CD14-positive monocyte (primary cell): ENCODE measurements at places on chromosomes 2 and 18.
A peak's percentile ranks its signal among the peaks of the same experiment; 100 is the strongest.

DNA sequence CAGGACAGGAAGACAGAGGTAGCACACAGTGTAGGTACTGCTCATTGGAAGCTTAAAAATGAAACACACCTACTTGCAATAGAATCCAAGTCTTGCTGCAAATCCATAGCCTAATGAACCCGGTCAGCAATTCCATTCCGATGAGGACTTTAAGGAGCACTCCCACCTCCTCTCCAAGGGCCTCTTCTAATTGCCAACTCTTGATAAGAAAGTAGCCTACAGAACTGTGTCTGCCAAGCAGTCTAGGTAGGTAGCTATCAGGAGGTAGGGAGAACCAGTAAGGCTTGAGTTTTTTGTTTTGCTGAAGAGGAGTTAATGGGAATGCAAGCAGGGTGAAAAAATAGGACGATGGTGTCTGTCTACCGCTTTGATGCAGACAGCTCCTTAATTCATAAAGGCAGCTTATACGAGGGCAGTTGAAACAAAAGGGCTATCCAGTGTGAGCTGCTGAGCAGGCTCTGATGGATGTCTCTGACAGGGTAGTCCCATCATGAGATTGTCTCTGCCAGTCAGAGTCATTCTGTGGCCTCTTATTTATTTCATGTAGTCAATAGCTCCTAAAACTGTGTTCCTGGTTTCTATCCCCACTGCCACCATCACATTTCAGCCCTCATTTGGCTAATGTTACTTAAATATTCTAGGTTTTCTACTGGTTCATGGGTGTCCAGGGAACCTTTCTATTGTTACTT is 155.6 kb upstream of the DNMT3A start:
- DNase-seq: no peak

DNA sequence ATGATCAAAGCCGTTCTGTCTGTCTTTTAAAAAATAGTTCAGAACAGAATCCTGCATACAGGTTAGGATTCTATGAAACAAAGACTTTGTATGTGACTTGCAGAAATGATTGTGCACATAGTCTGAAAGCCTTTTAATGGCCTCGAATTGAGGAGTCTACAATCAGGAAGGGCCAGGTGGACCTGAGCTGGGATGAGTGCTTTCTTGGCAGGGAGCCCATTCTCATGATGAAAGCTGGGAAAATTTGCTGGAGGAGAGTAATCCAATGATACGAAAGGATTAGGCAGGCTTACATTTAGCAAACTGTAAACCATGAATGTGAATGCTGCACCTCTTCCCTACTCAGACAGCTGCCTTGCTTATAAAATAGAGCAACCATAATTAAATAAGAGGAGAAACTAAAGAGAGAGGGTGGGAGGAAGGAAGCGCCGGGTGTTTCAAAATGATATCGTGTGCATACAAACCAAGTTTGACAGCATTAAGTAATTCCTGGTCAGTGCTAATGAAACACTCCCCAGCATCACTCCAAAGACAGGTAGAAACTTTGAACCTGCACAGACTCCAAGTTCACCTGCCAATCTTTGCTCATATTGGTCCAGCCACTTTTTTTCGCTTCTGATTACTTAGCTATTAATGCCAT is 23.7 kb upstream of the CXCR4 start:
- no peak for DNase-seq

DNA sequence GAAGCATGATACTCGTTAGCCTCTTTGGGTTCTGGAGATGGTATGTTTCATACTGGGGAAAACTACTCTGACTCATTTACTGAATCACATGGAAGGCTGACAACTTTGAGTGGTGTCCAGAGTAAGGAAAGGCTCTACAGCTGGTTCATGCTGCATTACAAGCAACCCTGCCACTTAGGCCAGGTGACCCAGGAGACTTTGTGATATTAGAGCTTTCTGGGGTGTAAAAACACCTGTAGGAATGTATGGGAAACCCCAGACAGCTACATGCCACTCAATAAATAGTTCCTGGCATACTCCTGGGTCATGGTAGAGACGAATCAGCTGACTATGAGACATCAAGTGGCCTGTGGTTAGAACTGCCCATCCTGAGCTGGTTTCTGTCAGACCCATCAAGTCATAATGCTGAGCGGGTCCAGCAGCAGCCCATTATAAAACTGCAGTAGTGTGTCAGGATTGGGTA is 21.3 kb upstream of the TCF7L1 start:
- DNase-seq: no peak

- no peak for DNase-seq
These were observed 208.8 kb downstream of the LDLRAD4 start for GRCh38 chr18:13427354-13427753.

DNA sequence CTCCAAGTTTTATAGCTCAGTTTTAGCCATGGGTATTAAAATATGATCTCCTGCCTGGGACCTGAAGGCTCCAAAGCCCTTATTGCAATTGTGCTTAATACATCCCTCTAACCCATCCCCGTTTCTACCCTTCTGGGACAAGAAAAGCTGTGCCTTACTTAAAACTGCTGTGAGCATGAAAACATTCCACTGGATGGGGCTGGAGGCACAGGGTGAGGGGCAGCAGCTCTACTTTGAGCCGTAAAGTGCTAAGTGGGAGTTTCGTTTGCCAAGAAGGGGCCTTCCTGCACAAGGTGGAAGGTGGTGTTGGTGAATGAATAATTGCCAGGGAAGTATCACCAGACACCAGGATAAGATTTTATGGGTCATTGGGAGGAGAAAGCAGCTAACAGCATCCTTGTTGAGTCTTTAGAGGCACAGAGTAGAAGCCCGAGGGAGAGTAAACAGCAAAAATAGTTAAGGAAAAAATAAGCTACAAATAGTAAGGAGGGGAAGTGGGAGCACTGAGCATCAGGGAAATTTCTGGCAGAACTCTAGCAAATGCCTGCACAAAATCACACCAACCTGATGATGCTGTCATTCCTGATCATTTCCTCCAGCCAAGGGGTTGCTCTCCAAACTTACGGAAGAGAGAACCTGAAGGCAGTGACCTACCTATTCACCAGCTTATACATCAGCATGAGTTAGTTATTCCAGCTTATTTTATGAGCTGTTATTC is 218.4 kb downstream of the MREG start:
- no peak for DNase-seq

DNA sequence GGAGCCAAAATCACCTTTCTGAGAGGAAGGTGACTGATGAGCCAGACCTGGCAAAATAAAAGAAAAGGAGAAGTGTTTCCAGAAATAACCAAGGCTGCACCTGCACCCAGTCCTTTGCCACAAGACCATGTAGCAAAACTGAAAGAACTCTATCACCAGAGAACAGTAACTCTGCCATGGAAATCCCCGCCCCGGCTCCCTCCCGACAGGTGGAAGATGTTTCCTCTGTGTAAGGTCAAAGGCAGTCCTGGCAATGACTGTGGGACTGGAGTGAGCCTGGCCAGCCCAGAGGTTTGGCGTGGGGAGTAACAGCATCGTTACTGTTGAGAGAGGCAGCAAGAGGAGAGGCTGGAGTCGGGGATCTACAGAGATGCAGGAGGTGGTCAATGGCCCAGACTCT is 42.3 kb downstream of the SPRED2 start:
- no peak for DNase-seq

DNA sequence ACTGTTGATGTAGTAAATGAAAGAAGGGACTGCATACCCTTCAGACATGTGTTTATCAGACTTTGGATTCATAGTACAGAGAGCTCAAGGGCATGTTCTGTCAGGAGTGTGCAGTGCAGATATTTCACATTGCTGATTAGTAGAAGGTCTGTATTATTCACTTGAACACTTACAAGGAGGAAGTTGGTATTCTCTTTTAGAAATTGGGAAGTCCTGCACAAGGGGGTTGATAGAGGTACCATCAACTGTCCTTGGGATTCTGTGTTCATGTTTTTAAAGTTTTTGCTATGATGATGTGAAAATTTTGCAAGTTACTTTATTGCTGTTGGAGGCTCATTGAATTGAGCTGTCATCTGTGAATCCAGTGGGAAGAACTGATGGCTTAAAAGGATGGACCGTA is 6.7 kb downstream of the PSMD1 start:
- DNase-seq: no peak

DNA sequence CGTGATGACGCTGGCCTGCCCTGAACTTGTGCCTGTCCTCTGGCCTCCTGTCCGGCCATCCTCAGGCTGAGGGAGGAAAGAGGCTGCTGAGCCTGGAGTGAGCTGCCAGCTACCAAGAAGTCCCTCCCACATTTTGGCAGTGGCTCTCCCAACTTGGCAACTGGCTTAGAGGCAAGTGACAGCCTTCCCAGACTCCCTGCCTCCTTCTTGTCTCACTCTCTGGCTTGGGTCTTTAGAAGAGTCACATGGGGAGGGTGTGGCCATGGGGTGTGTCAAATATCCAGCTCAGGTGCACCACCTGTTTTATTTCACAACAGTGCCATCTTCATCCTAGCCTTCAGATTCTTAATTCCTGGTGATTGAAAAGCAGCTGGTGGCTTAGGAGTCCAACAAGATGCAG is 222.9 kb downstream of the PRKCE start:
- DNase-seq: no peak

DNA sequence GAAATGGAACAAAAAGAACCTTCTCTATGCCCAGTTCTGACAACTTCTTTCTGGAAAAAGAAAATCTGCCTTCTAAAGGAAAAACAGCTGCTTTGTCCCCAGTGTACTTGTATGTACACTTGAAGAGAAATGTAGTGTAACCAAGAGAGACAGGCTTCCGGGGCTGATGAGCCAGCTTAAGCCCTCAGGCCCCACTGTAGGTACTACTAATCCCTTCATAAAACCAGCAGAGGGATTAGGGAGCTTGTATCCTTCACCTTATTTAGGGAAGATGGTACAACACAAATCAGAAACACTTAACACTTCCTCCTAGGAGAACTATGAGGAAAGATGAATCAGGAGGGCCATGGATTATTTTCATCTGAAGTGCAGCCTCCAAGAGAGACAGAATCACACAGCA is 18.8 kb upstream of the SUCLG1 start:
- no peak for DNase-seq

DNA sequence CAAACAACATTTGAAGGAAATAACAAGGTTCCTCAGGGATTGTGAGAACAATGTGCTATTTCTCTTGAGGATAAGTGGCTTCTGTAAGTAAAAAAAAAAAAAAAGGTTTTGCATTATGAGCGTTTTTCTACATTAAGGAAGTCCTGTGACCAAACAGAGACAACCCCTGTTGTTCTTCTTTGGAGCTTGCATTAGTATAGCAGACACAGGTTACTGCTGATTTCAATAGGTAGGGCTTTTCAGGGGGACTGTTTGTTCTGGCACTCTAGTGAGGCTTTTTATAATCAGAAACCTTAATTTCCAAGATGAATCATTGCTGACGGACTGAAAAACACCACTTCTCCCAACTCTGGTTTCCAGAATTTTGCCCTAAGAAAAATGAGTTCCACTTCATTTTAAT is 8.2 kb downstream of the DPP10 start:
- no peak for DNase-seq

GRCh38 chr2:9191041-9191481 is 15.6 kb upstream of the ASAP2 start:
- DNase-seq: no peak

DNA sequence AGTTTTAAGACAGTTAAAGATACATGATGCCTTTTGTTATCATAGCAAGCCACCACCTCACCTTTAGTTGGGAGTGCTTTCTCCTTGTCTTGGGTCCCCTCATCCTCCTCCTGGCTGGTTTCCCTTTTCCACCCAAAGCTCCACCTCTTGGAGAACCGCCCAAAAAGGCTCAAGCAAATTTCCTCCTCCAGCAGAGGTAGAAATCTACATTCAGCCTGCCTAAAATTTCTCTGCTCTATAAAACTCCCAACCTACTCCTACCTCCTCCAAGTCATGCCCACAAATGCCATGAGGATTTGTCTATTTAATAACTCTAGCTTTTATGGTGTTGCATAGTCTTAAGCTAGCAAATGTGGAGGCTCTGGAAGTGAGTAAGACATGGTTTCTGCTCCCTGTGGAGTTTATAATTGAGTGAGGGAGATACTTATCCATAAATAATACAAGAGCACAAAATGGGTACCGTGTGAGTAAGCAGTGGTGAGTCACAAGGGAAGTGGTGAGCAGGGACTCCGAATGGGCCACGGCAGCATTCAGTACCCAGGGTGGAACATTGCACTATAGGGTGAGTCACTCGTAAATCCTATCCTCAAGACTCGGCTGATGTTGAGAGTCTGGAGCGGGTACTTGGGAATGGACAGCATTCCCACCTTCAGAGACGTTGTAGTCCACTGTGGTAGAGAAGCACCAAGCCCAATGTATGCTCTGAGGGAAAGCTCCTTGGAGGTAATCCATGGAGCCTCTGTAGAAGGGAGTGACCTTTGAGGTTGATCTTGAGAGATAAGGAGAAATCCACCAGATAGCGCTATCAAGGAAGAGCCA is 146.3 kb downstream of the RTN4 start:
- DNase-seq: peak; percentile 93

DNA sequence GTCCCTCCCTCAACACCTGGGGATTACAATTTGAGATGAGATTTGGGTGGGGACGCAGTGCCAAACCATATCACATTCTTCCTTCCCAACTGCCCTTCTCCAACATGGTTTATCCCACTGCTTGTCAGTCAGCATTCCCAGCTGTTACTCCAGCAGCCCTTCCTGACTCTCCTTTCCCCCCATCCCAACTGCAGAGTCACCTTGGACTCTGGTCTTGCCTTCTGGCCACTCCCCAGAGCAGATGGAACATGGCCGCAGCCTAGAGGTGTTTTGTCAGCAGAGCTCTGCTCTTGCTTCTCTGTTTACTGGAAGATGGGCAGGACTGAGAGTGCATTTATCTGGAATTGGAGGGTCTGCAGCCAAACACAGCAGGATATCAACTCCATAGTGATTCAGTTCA is 51.2 kb upstream of the MEX3C start:
- DNase-seq: no peak

DNA sequence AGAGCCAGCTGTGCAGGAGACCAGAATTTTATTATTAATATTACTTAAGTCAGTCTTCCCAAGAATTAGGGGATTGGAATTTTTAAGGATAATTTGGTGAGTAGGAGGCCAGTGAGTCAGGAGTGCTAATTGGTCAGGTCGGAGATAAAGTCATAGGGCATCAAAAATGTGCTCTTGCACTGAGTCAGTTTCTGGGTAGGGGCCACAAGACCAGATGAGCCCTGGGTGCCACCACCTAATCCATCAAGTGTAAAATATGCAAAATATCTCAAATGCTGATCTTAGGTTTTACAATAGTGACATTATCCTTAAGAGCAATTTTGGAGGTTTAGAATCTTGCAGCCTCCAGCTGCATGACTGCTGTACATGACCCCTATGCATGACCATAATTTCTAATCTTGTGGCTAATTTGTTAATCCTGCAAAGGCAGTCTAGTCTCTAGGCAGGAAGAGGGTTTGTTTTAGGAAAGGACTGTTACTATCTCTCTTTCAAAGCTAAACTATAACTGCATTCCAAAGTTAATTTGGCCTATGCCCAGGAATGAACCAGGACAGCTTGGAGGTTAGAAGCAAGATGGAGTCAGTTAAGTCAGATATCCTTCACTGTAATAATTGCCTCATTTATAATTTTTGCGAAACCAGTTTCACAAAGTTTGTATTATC is 215.9 kb downstream of the RNF152 start:
- no peak for DNase-seq

- no peak for DNase-seq
These were observed 313.6 kb upstream of the CDH20 start for GRCh38 chr18:61019338-61020301.
